ENCODE measurements at places on chromosomes 7 and 10. TPM values are rescaled to one million over a fixed set of nuclear protein-coding genes. Genes with fewer than 3 reads are reported as not detected.

- no peak overlapping the region for H3K4me3 ChIP-seq
- H3K4me1 ChIP-seq, result no peaks in the 10 kb centered on the region
- no peak overlapping the region for H3K27ac ChIP-seq
- no peaks in the 10 kb centered on the region for H3K36me3 ChIP-seq
- no peak for DNase-seq
These were observed 588.0 kb downstream of the SORCS1 start for GRCh38 chr10:106576534-106576933.

GRCh38 chr7:138891446-138891810 is 89.8 kb downstream of the KIAA1549 start:
- no peak overlapping the region for H3K4me3 ChIP-seq
- DNase-seq, result no peak
- H3K4me1 ChIP-seq, result peaks cover 19% of the 10 kb centered on the region

DNA sequence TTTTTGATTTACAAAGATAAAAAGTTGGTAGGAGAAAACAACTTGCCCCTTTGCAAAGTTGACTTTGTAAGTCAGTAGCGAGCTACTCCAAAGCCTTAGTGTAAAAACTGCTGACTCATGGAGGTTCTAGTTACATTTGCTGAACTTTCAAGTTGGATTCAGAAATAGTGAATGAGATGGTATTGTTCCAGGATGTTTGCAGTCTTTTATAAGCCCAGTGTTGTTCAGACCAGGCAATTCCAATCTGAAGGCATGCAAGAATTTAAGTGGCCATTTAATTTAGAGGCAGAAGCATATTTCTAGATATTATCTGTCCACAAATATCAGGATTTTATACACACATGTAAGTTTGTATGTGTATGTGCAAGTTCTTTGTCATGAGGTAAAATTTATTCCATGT is 21.6 kb downstream of the TES start:
- H3K27ac ChIP-seq, result no peak overlapping the region
- no peaks in the 10 kb centered on the region for H3K27me3 ChIP-seq
- H3K36me3 ChIP-seq, result no peaks in the 10 kb centered on the region
- H3K4me1 ChIP-seq, result peaks cover 57% of the 10 kb centered on the region
- no peak for DNase-seq
- no peak overlapping the region for H3K4me3 ChIP-seq

- DNase-seq, result peak; percentile 87
- H3K4me3 ChIP-seq, result no peak overlapping the region
- peaks cover 2% of the 10 kb centered on the region for H3K4me1 ChIP-seq
These were observed 601.3 kb downstream of the GALNT17 start for GRCh38 chr7:71733107-71733870.

- no peaks in the 10 kb centered on the region for H3K36me3 ChIP-seq
- H3K27me3 ChIP-seq, result no peaks in the 10 kb centered on the region
- H3K4me3 ChIP-seq, result no peak overlapping the region
- peaks cover 55% of the 10 kb centered on the region for H3K4me1 ChIP-seq
- H3K27ac ChIP-seq, result no peak overlapping the region
These were observed 3.8 kb downstream of the HILPDA start for GRCh38 chr7:128459394-128459878.

GRCh38 chr10:132669208-132669861 is 116.6 kb downstream of the NKX6-2 start:
- H3K27me3 ChIP-seq, result no peaks in the 10 kb centered on the region
- DNase-seq, result peak; percentile 67
- no peaks in the 10 kb centered on the region for H3K36me3 ChIP-seq
- no peak overlapping the region for H3K4me3 ChIP-seq
- H3K27ac ChIP-seq, result no peak overlapping the region

DNA sequence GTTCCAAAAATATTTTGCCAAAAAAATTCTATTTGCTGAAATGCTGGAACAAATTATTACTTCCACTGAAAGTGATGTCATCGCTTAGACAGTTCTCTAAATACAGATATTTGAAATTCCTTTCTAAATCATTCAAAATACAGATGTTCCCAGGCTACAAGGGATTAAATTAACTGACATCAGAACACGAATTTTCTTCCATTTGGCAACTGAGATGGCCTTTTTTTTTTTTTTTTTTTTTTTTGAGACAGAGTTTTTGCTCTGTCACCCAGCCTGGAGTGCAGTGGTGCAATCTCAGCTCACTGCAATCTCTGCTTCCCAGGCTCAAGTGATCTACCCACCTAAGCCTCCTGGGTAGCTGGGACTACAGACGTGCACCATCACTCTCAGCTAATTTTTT is 57.0 kb downstream of the P4HA1 start:
- H3K27ac ChIP-seq, result no peak overlapping the region
- no peaks in the 10 kb centered on the region for H3K27me3 ChIP-seq
- peaks cover 4% of the 10 kb centered on the region for H3K36me3 ChIP-seq
- no peak for DNase-seq
- peaks cover 6% of the 10 kb centered on the region for H3K4me1 ChIP-seq

- no peaks in the 10 kb centered on the region for H3K36me3 ChIP-seq
- H3K27ac ChIP-seq, result no peak overlapping the region
- DNase-seq, result no peak
- H3K4me3 ChIP-seq, result no peak overlapping the region
- no peaks in the 10 kb centered on the region for H3K4me1 ChIP-seq
These were observed 491.8 kb upstream of the GHITM start for GRCh38 chr10:83647526-83647925.

GRCh38 chr10:7070950-7071349 is 339.9 kb downstream of the SFMBT2 start:
- H3K27me3 ChIP-seq, result no peaks in the 10 kb centered on the region
- H3K4me3 ChIP-seq, result no peak overlapping the region
- H3K27ac ChIP-seq, result no peak overlapping the region
- no peaks in the 10 kb centered on the region for H3K4me1 ChIP-seq
- H3K36me3 ChIP-seq, result no peaks in the 10 kb centered on the region

DNA sequence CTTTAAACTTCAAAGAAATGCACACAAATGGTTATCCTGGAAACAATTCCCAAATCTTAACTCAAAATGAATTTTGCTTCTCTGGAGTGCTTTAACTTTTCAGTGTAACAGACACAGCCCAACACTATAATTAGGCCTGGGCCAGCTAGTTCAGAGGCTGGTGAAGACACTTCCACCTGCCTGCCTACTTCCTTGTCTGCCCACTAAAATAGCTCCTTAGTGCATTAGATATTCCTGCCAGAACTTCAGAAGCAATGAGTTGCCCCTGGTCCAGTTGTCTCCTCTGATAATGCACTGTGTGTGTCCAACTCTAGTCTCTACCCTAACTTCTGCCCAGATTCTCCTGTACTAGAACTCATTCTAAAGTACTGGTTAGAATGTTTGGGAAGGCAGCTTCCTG is 150.9 kb upstream of the PRSS58 start:
- H3K4me1 ChIP-seq, result no peaks in the 10 kb centered on the region
- no peak for DNase-seq
- H3K27me3 ChIP-seq, result no peaks in the 10 kb centered on the region

- no peaks in the 10 kb centered on the region for H3K36me3 ChIP-seq
- H3K27me3 ChIP-seq, result no peaks in the 10 kb centered on the region
- H3K4me3 ChIP-seq, result no peak overlapping the region
- peak overlapping the region; percentile 36 for H3K27ac ChIP-seq
- DNase-seq, result no peak
- peaks cover 61% of the 10 kb centered on the region for H3K4me1 ChIP-seq
These were observed 19.8 kb downstream of the VOPP1 start for GRCh38 chr7:55552320-55553023.

DNA sequence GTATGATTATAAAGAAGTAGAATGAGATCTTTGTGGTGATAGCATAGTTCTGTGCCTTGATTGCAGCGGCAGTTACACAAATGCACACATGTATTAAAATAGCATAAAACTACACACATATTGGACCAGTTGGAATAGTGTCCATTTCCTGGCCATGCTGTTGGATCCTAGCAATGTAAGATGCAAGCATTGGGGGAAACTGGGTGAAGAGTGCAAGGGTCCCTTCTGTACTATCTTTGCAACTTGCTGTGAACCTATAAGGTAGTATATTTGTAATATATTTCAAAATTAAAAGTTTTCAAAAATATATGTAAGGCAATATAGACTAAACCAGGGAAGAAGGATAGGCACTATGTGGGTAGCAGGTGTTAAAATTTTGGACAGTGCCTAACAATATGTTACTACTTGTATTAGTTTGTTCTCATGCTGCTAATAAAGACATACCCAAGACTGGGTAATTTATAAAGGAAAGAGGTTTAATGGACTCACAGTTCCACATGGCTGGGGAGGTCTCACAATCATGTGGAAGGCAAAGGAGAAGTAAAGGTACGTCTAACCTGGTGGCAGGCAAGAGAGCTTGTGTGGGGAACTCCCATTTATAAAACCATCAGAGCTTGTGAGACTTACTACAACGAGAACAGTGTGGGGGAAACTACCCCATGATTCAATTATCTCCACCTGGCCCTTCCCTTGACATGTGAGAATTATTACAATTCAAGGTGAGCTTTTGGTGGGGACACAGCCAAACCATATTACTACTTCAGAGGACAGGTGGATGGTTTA is 71.4 kb downstream of the RGS10 start:
- H3K27me3 ChIP-seq, result peaks cover 8% of the 10 kb centered on the region
- DNase-seq, result no peak
- peaks cover 7% of the 10 kb centered on the region for H3K4me1 ChIP-seq
- no peak overlapping the region for H3K27ac ChIP-seq
- no peaks in the 10 kb centered on the region for H3K36me3 ChIP-seq
- no peak overlapping the region for H3K4me3 ChIP-seq

- H3K4me3 ChIP-seq, result peak overlapping the region; percentile 45
- H3K27ac ChIP-seq, result no peak overlapping the region
- no peaks in the 10 kb centered on the region for H3K36me3 ChIP-seq
- peaks cover 16% of the 10 kb centered on the region for H3K4me1 ChIP-seq
These were observed 842 bp upstream of the JAKMIP3 start for GRCh38 chr10:132064771-132065437.

DNA sequence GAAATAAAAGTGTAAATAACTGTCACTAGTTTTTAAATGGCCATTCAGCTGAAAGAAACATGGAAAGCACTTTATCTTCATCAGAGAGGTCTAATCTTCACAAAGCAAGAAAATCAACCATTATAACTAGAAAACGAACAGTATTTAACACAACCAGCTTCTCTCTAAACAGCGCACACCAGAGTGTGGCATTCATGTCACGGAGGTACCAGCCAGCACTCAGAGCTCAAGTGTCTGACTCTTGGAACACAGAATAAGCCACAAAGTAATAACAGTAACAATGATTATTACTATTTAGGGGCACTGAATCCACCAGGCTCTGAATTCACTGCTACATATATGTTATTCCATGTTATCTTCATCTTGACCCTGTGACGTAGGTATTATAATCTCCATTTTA is 60.1 kb downstream of the IFIT5 start:
- DNase-seq, result no peak
- H3K4me3 ChIP-seq, result no peak overlapping the region
- H3K4me1 ChIP-seq, result peaks cover 22% of the 10 kb centered on the region
- no peak overlapping the region for H3K27ac ChIP-seq

DNA sequence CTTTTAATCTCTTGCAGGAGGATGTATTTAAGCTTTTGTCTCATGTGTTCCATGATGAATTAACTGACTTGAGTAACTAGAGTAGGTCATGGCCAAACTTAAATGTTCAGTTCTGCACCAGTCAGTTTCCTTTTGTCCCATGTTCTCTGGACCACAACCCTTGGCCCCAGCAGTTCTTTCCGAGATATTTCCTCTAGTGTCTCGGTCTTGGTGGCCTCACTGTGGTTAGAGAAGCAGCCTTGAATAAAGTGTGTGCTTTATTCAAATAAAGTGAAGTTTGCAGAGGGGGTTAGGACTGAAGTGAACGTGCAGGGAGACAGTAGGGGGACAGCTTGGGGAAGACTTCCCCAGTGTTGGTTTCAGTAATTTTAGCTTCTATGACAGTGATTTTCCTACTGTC is 9.3 kb downstream of the ZNF212 start:
- DNase-seq, result no peak
- H3K27ac ChIP-seq, result no peak overlapping the region
- H3K4me3 ChIP-seq, result no peak overlapping the region
- H3K36me3 ChIP-seq, result peaks cover 36% of the 10 kb centered on the region

ZNF282 gene
- 47.5 TPM for total RNA-seq

GRCh38 chr7:16889305-16889704 is 7.5 kb upstream of the AGR3 start:
- no peak overlapping the region for H3K4me3 ChIP-seq
- H3K36me3 ChIP-seq, result no peaks in the 10 kb centered on the region
- H3K27me3 ChIP-seq, result no peaks in the 10 kb centered on the region
- H3K27ac ChIP-seq, result no peak overlapping the region
- no peak for DNase-seq

DNA sequence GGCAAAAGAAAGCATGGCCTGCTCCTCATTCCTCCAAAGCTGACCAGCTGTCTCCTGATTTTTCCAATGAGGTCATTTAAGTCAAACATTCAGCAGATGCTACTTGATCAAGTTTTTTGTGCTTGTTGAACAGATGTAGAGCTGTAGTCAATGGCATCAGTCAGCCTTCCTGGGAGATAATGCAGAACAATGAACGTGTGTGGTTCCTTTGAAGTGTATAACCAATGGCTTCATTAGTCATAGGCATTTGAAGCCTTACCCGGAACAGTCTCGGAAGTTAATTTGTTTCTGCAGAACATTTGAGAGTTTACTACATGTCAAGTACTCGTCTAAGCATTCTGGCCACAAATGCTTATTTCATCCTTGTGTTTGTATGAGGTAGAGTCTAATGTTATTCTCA is 227.1 kb downstream of the ADRA2A start:
- H3K36me3 ChIP-seq, result no peaks in the 10 kb centered on the region
- DNase-seq, result no peak
- H3K4me3 ChIP-seq, result no peak overlapping the region
- H3K27ac ChIP-seq, result no peak overlapping the region
- no peaks in the 10 kb centered on the region for H3K27me3 ChIP-seq

DNA sequence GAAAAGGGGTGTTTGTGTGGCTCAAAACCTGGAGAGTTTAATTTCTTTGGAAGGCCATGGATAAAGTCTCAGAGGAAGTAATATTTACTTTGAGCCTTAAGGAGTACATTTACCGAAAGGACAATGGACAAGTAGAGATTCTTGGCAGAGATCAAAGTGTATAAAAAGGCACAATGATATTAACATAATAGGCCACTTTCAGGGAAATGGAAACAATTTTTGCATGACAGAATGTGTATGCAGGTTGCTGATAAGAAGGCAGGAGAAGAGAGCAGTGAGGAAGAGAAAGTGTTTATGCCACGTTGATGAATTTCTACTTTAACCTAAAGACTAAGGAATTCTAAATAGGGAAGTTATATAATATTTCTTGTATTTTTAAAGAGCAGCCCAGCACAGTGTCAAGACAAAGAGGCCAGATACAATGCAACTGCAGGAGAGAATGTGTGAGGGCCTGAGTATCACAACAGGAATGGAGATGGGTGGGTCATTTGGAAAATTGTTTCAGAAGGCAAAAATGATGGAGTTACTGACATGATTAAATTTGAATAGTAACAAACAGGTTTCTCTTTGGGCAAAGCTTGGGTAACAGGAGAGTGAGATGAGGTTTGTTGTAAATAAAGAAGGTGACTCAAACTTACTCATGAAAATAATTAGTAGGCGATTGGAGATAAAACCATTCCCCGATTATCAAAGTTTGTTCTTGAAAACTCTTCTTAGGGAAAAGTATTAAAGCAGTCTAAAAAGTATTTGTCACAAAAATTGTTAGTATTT is 84.1 kb downstream of the THSD7A start:
- no peaks in the 10 kb centered on the region for H3K36me3 ChIP-seq
- no peak for DNase-seq
- no peak overlapping the region for H3K27ac ChIP-seq
- H3K4me1 ChIP-seq, result no peaks in the 10 kb centered on the region
- no peak overlapping the region for H3K4me3 ChIP-seq
